Mammary microvascular endothelial cell (primary cell): ENCODE measurements at places on chromosomes 16 and 17. TPM values are rescaled to one million over a fixed set of nuclear protein-coding genes. Genes with fewer than 3 reads are reported as not detected.

SLC7A6 gene
- 19.4 and 29.7 TPM in 2 replicates for total RNA-seq

NOG gene
- total RNA-seq, result 35.9 and 41.2 TPM in 2 replicates

SEZ6 gene
- not detected in 2 replicates for total RNA-seq

TEX14 gene
- 0.27 TPM in 1 of 2 replicates, not detected in the other for total RNA-seq
